ENCODE measurements at places on chromosomes 16 and 17.

DNA sequence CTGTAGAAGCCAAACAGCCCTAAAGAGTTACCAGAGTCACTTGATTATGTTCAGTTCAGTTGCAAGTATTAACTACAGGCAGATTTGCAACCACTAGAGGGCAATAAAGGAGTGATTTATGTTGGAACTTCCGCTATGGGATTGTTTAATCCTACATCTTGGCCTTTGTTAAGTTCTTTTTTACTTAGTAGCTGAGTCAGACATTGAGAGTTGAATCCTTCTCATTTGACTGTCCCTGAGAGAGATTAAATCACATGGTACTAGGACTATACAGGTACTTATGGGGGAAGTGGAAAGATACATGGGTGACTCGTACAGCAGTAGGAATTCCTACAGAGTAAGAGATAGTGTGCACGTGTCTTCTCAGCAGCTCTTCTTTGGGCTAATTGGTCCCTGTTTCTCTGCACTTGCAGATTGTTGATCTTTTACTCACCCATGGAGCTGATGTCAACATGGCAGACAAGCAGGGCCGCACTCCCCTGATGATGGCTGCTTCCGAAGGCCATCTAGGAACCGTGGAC is 40.3 kb downstream of the CYB561 start:
- peak; percentile 34 for DNase-seq

GRCh38 chr16:51607201-51607651 is 456.2 kb upstream of the SALL1 start:
- DNase-seq: peak; percentile 61

- no peak for DNase-seq
These were observed 47.1 kb downstream of the ABCA8 start for GRCh38 chr17:68908045-68908444.

DNA sequence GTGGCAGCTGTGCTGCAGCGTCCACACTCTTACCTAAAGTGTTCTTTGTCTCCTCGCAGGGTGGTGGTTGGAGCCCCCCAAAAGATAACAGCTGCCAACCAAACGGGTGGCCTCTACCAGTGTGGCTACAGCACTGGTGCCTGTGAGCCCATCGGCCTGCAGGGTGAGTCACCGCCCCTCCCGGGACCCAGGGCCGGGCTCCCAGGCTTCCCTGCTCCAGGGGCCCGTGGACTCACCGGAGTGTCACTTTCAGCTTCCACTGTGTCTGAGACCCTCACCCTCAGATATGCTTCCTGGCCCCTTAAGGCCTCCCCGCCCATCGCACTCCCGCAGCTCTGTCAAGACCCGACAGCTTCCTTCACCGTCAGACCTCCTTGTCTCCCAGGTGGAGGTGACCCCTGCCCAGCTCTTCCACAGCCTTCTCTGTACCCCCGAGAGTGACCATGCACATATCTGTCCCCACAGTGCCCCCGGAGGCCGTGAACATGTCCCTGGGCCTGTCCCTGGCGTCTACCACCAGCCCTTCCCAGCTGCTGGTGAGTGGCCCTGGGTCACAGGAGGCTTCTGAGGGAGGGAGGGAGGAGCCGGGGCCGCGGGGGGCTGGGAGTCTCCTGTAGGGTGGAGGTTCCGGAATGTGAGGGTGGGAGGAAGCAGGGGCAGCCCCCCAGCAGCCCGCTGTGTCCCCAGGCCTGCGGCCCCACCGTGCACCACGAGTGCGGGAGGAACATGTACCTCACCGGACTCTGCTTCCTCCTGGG is 1.8 kb downstream of the ITGAX start:
- DNase-seq: no peak

- no peak for DNase-seq
These were observed 3.2 kb upstream of the IL17C start for GRCh38 chr16:88634994-88635670.

DNA sequence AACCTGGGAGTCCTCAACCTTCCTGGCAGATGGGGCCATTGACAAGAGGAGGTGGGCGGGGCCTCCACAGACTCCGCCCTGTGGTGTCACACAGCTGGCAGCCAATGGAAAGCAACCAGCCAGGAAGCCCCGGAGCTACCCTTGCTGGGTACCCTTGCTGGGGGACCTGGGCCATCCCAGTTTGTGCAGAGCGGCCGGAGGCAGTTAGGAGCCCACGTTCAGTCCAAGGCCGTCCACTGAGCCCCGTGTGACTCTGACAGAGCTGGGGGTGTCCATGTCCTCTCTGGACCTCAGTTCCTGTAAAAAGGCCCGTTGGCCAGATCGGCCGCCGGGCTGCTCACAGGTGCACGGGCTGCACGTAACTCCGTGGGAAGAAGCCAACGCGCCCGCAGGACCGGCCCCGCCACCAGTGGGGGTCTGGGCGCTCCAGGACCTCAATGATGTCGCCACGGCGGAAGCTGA is 17.1 kb upstream of the FAM83G start:
- DNase-seq: no peak

DNA sequence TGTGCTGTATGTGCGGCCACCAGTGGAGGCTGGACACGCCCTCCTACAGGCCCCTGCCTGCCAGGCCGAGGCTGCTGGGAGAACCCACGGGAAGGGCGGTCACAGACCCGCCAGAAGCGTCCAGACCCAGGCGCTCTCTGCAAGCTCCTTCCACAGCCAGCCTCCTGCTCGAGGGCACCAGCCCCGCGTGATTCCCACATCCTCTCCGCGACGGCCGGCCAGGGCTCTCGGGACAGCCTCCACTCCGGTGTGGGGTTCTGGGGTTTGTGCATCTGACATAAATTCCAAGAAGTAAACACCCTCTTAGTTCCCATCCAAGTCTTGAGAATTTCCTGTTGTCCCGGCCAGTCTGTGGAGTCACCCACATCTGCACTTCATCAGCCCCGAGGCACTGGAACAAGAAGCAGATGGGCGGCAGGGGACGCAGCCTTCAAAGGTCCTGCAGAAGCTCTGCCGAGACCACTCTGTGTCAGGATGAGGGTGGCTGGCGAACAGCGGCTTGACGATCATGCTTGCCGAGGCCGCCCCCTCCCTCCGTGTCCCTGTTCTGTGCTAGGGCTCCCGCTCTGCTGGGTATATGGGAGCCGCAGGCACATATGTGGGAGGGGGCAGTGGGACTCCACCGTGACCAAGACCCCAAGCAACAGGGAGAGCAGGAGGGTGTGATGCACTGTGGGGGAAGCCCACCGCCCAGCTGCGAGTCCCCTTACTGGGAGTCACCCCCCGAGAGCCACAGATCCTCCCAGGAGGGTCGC is 2.4 kb upstream of the TMEM204 start:
- no peak for DNase-seq

DNA sequence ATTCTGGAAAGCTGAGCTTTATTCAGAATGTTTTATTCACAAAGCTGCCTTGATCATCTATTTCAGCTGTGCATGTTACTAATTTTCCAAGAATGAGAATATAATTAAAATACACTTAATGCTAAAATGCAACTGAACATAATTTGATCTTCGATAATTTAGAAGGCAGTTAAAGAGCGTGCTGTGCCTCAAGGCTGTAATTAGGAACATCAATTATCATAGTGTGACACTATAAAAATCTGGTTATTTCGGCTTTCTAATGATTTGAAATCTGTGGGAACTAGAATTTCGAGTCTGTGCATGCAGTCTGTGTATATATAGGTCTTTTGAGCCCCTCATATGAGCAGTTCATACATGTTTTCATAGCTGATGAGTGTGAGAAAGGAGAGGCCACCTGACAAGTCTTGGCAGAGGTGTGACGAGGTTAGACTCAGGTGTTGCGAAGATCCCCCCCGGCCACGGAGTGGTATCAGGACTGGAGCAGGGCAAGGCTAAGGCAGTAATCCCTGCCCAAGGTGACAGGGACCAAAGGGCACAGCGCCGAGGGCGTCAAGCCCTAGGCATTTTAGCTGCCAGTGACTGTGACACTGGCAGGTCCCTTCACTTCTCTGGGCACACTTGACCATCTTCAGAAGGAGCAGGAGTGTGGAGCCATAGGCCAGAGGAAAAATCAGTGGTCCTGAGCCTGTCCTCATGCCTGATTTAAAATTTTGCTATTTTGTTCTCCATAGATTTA is 328.5 kb downstream of the SNX29 start:
- DNase-seq: peak; percentile 28

DNA sequence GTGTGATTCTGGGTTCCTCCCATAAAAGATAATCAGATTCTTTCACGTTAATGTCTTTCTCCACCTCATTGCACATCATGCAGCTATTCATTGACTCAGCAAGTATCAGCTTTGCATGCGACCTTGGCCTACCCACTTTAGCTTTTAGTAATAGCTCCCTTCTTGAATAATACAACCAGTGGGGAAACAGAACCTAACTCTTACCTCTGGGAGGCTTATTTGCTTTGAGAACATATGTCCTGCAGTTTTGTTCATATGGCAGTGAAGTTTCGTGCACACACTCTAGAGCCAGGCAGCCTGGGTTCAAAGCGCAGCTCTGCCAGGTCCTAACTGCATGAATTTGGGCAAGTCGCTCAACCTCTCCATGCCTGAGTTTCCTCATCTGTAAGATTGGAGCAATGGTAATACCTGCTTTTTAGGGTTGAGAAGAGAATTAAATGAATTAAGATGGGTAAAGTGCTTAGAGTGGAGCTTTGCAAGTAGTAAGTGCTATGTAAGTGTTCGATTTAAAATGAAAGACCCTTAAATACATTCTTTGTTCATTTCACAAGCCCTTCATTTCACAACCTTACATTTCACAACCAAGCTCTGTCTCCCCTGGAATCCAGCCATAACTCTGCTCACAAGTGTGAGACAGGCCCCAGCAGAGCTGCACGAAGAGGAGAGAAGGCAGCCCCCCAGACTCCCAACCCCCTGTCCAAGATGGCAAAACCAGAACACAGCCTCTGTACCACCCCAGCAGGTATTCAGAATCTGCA is 29.3 kb downstream of the MAPT start:
- DNase-seq: no peak

GRCh38 chr16:76387994-76388393 is 110.8 kb downstream of the CNTNAP4 start:
- DNase-seq: no peak

DNA sequence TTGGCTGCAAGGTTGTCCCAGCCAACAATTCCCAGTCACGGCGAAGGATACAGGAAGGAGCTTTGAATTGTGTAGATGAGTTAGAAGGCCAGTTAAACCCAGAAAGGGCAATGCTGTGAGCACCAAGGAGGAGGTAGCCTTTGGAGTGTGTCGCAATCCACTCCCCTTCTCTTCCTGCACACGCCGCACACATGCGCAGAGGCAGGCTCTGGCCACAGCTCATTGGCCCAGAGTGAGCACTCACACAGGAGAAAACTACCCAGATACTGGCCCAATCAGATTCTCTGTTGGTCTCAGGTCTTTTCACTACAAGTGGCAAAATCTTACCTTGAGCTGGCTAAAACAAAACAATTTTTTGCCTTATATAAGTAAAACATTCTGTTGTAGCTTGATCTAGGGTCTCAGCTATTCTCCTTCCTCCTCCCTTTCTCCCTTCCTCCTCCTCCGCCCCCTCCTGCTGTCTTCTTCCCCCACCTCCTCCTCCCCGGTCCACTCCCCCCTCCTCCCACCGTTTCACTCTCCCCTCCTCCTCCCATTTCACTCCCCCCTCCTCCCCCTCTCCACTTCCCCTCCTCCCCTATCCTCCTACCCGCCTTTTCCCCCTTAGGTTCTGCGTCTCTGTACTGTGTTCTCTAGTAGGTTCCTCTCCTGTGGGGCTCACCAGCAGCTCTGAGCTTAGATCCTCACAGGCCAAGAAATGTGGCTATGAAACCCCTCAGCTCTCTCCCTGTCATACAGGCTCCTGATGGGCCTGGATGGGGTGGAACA is 344.9 kb downstream of the CPPED1 start:
- no peak for DNase-seq

GRCh38 chr17:48952904-48953303 is 8.3 kb upstream of the SNF8 start:
- no peak for DNase-seq

GRCh38 chr17:14152721-14153120 is 83.4 kb downstream of the COX10 start:
- DNase-seq: no peak

DNA sequence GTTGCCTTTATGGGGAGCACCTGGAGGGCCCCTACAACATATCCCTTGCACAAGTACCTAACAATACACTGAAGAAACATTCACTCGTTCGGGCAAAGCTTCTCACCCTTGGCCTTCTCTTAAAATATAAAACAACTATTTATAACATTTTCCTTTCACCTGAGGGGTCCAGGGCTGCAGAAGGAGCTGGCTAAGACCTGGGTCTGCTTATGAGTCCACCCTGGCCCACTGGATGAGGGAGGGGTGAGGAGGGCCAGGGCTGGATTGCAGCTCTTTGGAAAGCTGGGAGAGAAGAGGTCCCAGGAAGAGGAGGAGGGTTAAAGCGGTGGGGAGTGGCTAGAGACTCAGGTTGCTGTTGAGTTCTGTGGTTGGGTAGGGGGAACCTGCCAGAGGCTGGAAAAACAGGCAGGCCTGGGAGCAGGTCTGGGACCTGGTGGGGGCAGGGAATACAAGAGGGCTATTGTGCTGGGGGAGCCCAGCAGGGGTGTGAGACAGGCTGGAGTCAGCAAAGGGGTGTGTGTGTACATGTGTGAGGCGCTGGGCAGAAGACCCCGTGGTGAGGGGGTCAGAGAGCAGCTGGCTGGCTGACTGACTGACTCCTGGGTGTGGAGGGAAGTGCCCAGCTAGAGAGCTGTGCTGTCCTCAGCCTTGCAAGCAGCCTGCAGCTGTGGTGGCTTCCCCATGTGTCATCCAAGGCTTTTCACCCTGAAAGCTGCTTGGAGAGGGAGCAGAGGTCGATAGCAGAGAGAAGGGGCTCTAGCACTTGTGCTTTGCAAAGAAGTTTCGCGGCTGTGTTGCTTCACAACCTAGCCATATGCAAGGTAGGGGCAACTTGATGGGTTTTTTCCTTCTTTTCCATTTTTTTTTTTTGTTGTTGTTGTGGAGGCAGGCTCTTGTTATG is 10.2 kb upstream of the MRC2 start:
- no peak for DNase-seq

GRCh38 chr16:3832668-3833067 is 47.8 kb downstream of the CREBBP start:
- DNase-seq: no peak

DNA sequence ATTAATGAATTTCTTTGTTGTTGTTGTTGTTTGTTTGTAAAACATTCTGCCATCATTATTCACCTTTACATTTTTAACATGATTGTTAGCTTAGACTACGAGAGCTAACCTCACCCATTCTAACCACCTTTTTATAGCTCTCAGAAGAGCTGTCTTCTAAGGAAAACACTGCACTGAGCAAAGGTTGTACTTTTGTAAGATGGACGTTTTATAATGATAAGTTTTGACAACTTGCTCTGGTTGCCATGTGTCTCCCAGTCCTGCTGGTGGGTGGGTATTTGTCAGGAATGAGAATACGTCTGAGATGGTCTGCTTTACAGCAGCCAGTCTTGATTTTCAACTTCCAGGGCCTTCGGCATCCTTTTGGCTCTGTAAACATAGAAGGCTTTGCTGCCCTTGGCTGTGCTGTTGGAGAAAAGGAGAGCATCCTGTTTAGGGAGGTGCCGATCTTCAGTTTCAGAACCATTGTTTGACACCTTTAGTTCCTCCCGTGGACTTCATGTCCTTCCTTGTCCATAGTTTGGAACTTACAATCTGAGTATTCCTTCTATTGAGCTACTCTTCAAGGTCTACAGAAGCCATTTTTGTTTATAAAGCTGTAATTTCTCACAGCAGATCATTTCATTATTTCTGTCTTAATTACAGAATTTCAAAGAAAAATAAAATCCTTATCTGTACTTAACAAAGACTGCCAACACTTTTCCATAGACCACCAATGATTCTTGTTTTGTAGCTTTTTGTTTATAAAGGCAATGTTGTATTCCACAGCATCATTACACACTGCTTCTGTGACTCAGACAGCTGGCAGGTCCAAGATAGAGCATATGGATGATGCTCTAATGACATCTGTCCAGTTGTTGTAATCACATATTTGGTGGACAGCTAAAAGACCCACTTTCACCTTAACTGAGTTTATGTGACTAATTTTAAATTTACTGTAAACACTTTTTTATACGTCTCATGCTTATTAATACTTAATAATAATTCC is 270.1 kb upstream of the TBX2 start:
- no peak for DNase-seq
